MCF 10A (cell line): ENCODE measurements at places on chromosomes 1 and 21. TPM values are rescaled to one million over a fixed set of nuclear protein-coding genes. Genes with fewer than 3 reads are reported as not detected.

The ZNF593OS gene
- not detected in 2 replicates for total RNA-seq

The RSPO1 gene
- not detected in 2 replicates for total RNA-seq

The CR1L gene
- not detected in 2 replicates for total RNA-seq

The SPATA21 gene
- total RNA-seq, result not detected in 2 replicates

The IFNLR1 gene
- 0.12 and 0.19 TPM in 2 replicates for total RNA-seq

The IVL gene
- 0.33 and 0.56 TPM in 2 replicates for total RNA-seq

The OLFML3 gene
- total RNA-seq, result 0.20 and 0.30 TPM in 2 replicates

The SAMD11 gene
- total RNA-seq, result not detected in 2 replicates

The CLCA1 gene
- not detected in 2 replicates for total RNA-seq

The GJA8 gene
- total RNA-seq, result not detected in 2 replicates

DNA sequence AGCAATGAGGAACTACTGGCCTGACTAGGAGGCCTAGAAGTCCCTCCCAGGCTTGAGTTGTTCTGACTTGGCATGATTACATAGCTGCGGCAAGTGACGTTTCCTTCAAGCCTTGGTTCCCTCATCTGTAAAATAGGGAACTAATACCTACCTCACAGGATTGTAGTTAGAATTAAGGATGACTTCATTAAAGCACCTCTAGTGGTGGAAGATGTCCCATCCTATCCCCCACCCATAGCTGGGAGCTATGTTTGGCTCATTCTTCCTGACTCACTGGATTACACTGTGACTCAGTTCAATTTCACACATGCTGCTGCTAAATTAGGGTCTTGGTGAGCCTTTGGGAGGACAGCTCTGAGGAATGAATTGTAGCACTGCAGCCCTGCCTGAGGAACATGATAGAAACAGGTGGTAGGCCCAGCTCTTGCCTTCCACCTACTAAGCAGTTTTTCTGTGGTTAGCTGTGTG, 6.0 kb upstream of the SHISA4 start:
- H3K27me3 ChIP-seq, result no peaks in the 10 kb centered on the region
- H3K4me1 ChIP-seq, result peaks cover 47% of the 10 kb centered on the region
- H3K36me3 ChIP-seq, result peaks cover 11% of the 10 kb centered on the region

DNA sequence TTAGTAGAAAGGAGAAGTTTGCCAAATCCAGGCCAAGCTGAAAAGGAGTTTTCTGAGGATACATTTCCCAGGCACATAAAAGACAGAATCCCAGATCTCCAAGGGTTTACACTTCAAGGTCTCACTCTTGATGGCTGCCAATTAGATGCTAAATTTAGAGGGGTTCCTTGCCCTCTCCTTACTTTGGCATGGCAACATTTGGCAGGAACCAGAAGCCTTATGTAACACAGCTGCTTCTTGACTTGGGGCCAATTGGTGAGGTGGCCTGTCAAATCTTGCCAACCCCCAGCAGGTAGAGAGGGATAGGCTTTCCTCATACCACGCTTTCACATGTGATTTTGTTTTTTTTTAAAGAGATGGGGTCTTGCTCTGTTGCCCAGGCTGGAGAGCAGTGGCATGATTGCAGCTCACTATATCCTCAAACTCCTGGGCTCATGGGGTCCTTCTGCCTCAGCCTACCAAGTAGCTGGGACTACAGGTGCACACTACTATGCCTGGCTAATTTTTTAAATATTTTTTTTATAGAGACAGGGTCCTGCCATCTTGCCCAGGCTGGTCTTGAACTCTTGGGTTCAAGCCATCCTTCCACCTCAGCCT, 25.2 kb upstream of the NKAIN1 start:
- no peak overlapping the region for H3K27ac ChIP-seq
- no peaks in the 10 kb centered on the region for H3K27me3 ChIP-seq
- DNase-seq, result peak; percentile 37
- no peak overlapping the region for H3K4me3 ChIP-seq
- H3K36me3 ChIP-seq, result peaks cover 76% of the 10 kb centered on the region

- peaks cover 24% of the 10 kb centered on the region for H3K4me1 ChIP-seq
- peaks cover 12% of the 10 kb centered on the region for H3K27me3 ChIP-seq
- DNase-seq, result no peak
- no peaks in the 10 kb centered on the region for H3K36me3 ChIP-seq
These were observed 7.0 kb upstream of the ID3 start for GRCh38 chr1:23566304-23566703.

DNA sequence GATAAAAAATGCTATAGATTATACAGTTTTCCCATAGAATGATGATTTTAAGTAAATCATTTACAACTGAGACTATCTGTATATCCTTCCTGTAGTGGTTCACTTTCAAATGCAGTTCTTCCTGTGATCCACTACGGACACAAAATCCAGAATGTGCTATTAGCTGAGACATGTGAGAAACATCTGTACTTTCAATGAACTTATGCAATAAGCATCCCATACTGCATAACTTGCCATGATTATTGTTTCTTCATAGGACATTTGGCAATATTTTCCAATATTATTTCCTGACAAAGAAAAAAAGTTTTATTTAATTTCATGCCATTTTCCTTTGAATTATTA, 83.5 kb upstream of the PRDX6 start:
- peaks cover 3% of the 10 kb centered on the region for H3K36me3 ChIP-seq
- H3K27ac ChIP-seq, result peak overlapping the region; percentile 5
- no peaks in the 10 kb centered on the region for H3K27me3 ChIP-seq
- no peak overlapping the region for H3K4me3 ChIP-seq

DNA sequence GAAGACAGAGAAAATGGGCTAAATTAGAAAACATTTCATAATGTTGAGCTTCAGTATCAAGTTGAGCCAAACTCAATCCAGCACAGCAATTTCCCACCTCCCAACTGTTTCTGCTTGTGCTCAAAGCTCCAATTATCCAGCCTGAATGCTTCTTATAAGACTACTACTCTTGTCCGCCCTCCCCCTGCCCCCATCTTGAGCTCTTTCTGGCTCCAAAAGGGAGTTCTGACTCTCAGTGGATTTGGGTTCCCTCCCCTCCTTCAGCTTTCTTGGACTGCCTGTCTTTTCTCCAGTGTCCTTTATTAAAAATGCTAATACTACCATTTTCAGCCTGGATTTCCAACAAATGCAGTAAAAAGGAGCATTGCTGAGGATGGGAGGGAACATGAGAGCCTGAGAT, 174.8 kb downstream of the ASTN1 start:
- H3K4me3 ChIP-seq, result no peak overlapping the region
- peaks cover 46% of the 10 kb centered on the region for H3K4me1 ChIP-seq
- H3K36me3 ChIP-seq, result peaks cover 4% of the 10 kb centered on the region
- no peak for DNase-seq
- no peaks in the 10 kb centered on the region for H3K27me3 ChIP-seq
- H3K27ac ChIP-seq, result peak overlapping the region; percentile 29

DNA sequence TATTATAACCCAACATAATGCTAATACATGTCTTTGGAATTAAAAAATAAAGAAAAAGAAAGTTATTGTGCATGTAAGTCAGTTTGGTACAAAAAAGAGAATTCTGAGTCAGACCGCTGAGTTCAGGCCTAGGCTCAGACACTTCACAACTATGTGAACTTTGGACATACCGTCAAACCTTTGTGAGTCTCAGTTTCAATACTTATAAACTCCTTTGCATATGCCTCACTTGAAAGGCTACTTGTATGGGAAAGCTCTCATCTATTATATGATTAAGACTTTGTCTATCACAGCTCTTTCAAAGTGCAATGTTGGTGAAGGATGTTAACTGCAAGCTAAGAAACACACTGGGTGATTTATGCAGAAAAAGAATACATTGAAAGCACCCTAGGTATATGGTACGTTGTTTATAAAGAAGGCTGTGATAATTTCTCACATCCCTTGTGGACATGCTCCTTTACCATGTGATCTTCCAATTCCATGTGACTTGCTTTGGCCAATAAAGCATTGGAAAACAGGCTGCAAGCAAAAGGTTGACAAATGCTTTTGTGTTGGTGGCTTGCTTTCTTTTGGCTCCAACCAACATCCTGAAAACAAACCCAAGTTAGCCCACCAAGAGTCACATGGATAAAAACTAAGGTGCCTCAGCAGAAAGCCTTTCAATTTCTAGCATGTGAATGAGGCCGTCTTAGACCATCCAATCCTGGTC, 49.6 kb downstream of the INTS7 start:
- peaks cover 79% of the 10 kb centered on the region for H3K36me3 ChIP-seq
- no peak overlapping the region for H3K4me3 ChIP-seq
- no peaks in the 10 kb centered on the region for H3K4me1 ChIP-seq
- H3K27ac ChIP-seq, result no peak overlapping the region
- no peak for DNase-seq

DNA sequence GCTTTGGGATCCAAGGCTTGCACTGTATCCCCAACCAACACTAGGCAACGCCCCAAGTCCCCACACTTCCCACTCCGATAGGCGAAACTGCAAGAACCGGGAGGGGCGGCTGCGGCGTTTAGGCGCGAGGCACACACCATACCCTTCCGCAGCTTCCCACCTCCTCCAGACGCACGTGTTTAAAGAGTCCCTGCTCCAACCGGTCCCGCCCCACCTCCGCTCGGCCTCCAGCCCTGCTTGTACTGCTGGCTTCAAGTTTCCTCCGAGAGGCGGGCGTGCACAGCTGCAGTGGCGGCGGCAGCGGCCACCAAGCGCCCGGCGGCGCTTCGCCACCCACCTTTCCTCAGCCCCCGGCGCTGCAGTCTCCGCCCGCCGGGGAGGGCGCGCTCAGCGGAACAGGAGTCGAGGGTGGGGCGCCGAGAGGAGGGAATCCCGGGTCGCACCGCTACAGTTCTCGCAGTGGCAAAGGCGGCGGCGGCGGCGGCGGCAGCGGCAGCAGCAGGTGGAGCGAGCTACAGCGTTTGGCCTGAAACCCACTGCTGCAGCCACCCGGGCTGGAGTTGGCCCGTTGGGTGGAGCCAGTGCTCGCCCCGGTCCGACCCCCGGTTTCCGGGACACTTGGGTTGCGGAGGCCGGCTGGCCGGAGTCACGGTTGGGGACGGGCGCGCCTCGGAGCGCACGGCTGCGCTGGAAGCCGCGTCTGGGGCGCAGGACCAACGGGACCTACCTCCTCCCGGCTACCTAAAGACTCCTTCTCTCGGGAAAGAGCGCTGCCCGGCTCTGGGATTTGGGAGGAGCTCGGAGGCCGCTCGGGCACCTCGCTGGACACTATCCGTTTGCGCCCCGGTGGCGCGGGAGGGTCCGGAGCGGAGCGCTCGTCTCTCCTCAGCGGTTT, at the start of gene CNIH3:
CNIH3 (plus strand) TSS at position 457 of the 895 bp plus-strand sequence. CDS start 858 bp downstream, outside the sequence.
- H3K27ac ChIP-seq, result no peak within 1 kb of the TSS
- H3K27me3 ChIP-seq, result peaks cover 45% of the 10 kb centered on the region
- DNase-seq, result peak; percentile 33
- peak within 1 kb of the TSS; percentile 41 for H3K4me3 ChIP-seq
- H3K4me1 ChIP-seq, result no peaks in the 10 kb centered on the region

- H3K27ac ChIP-seq, result no peak overlapping the region
- H3K36me3 ChIP-seq, result peaks cover 6% of the 10 kb centered on the region
- H3K27me3 ChIP-seq, result no peaks in the 10 kb centered on the region
- peak; percentile 77 for DNase-seq
- peaks cover 18% of the 10 kb centered on the region for H3K4me1 ChIP-seq
These were observed 3.2 kb downstream of the GPR3 start for GRCh38 chr1:27395441-27396195.

DNA sequence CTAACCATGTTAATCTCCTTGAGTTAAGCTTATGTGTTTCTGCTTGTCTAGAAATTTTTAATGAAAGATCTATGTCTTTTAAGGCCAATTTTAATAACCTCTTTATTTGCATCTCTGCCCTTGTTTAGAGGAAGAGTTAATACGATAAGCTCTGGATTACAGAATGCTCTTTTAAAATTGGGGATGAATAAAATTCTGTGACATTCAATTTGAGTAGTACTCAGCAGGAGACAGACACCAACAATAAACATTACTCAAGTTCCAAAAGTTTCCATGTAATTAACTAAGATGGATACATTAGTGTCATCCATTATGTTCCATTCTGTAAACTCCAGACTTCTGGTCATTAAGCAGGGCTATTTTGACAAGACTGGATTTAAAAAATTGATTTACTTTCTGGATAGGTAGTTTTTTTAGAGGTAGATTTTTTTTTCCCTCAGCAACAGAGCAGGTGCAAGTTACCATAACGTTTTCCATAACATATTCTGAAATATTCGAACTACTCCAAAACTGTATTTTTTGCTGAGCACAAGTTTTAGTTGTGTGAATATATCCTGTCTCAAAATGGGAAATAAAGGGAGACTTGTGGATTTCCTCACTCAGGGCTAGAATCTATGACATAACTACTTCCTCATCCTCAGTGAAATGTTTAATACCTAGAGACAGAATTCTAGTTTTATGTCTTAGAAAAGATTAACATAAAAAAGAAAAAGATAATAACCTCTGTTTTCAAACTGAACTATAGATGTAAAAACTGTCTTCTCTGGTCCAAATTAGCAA, 221.7 kb downstream of the NEGR1 start:
- no peaks in the 10 kb centered on the region for H3K36me3 ChIP-seq
- no peak for DNase-seq
- H3K27me3 ChIP-seq, result peaks cover 10% of the 10 kb centered on the region
- H3K4me1 ChIP-seq, result peaks cover 11% of the 10 kb centered on the region

GRCh38 chr1:178266619-178267066, 172.7 kb downstream of the RASAL2 start:
- H3K27me3 ChIP-seq, result no peaks in the 10 kb centered on the region
- peaks cover 15% of the 10 kb centered on the region for H3K36me3 ChIP-seq
- no peak overlapping the region for H3K27ac ChIP-seq

DNA sequence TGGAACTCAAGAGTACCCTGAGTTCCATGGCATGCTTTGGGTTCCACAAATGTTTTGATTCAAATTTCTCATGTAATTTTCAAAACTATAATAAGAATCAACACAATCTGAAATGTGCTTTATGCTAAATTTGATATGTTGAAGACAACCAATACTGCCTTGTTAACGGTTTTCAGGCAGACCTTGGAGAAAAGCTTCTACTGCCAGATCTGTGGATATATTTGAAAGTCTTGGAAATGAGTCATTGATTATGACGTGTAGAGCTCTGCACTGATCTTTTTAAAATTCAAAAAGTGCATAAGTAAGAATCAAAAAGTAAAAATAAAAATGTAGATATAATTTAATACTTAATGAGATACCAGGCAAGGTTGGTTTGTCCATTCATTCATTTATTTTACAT, 74.0 kb upstream of the TNR start:
- no peaks in the 10 kb centered on the region for H3K36me3 ChIP-seq
- H3K27me3 ChIP-seq, result no peaks in the 10 kb centered on the region
- peaks cover 12% of the 10 kb centered on the region for H3K4me1 ChIP-seq
- H3K4me3 ChIP-seq, result no peak overlapping the region
- no peak for DNase-seq
- H3K27ac ChIP-seq, result no peak overlapping the region

- no peak for DNase-seq
- peaks cover 25% of the 10 kb centered on the region for H3K4me1 ChIP-seq
- no peaks in the 10 kb centered on the region for H3K27me3 ChIP-seq
- no peak overlapping the region for H3K4me3 ChIP-seq
These were observed 177.8 kb downstream of the PSMG1 start for GRCh38 chr21:39005502-39005787.

- H3K27me3 ChIP-seq, result no peaks in the 10 kb centered on the region
- H3K4me1 ChIP-seq, result peaks cover 29% of the 10 kb centered on the region
- H3K36me3 ChIP-seq, result peaks cover 7% of the 10 kb centered on the region
- peak overlapping the region; percentile 95 for H3K4me3 ChIP-seq
- peak; percentile 64 for DNase-seq
These were observed 504 bp downstream of the DHRS3 start for GRCh38 chr1:12617511-12617900.

GRCh38 chr1:106952776-106953175, 103.7 kb upstream of the PRMT6 start:
- H3K36me3 ChIP-seq, result no peaks in the 10 kb centered on the region
- H3K27ac ChIP-seq, result no peak overlapping the region
- H3K4me1 ChIP-seq, result no peaks in the 10 kb centered on the region
- H3K27me3 ChIP-seq, result no peaks in the 10 kb centered on the region
- no peak overlapping the region for H3K4me3 ChIP-seq
